Glutamatergic neuron (in vitro differentiated cells): ENCODE measurements at places on chromosomes 13 and 19. TPM values are rescaled to one million over a fixed set of nuclear protein-coding genes. Genes with fewer than 3 reads are reported as not detected.

The IGFL4 gene
- 0.20 TPM for total RNA-seq

The CEACAM19 gene
- 1.5 TPM for total RNA-seq

The ZNF135 gene
- total RNA-seq = 16.6 TPM

The NDFIP2 gene
- total RNA-seq = 35.6 TPM

The LYPD5 gene
- total RNA-seq = not detected
